ENCODE measurements at places on chromosomes 11 and 22.

DNA sequence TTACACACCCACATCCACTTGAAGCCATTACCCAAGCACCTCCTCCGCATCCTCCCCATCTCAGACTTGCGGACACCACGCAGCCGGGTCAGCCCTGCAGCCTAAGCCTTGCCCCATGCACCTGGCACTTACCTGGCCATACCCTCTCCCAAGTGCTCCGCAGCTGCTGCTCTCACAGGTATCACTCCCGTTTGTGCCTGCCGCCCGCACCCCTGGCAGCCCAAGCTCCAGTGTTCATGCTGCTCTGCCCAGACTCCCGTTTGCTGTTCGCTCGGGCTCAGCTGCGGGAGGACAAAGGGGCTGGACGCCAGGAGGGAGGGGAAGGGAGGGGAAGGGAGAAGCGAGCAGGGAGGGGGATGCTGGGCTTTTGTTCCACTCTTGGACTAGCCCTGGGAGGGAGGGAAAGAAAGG lies at the start of gene KLHL35:
Gene KLHL35 (minus strand): TSS at position 293 of the 411 bp plus-strand sequence. CDS start 2,574 bp downstream, outside the sequence.
- DNase-seq = no peak

- DNase-seq = no peak
Measured at GRCh38 chr11:15937601-15938120, 418.7 kb downstream of the SOX6 start.

DNA sequence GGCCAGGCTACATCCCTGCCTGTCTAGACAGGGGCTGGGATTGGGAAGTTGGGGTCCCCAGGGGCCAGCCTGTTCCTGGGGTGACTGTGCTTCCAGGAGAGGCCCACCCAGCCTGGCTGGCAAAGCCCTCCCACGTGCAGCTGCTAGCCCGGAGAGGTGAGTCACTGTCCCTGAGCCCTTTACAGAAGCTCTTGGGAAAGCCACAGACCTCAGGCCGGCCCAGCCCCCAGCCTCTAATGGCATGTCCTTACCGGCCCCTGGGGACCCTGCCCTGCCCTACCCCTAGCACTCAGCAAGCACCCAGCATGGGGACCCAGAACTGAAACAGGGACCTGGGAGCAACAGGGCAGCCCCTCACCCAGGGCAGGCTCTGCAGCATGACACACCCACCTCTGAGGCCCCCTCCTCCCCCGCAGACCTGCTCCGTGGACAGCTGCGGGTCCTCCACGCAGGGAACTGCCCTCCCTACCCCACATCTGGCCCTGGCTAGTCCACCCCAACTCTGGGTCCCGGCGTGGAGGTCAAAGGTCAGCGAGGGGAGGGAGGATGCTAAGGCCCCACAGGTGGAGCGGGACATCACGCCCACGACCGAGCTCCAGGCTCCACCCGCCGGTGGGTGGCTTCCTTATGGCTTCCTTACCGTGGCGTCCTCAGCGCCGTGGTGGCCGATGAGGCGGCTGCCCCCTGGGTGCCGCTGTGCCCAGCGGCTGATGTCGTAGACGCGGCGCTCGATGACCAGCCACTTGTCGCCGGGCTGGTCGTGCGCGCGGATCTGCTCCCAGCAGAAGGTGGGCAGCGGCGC lies 615 bp downstream of the FADS3 start:
- DNase-seq = peak; percentile 35

DNA sequence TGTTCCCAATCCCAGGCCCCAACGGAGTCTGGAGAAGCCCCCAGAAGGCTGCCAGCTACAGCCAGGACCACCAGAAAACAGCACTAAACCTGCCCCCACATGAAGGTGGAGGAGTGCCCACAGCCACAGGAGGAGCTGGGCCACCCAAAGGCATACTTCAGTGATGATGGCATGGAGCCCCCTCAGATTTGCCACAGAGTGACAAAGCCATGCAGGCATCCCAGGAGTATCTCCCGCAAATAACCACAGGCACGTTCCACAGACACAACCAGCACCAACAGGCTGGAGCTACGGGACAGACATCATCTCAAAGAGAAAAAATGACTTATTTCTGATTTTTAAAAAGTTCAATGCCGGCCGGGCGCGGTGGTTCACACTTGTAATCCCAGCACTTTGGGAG lies 10.6 kb downstream of the CARS1 start:
- DNase-seq = no peak

DNA sequence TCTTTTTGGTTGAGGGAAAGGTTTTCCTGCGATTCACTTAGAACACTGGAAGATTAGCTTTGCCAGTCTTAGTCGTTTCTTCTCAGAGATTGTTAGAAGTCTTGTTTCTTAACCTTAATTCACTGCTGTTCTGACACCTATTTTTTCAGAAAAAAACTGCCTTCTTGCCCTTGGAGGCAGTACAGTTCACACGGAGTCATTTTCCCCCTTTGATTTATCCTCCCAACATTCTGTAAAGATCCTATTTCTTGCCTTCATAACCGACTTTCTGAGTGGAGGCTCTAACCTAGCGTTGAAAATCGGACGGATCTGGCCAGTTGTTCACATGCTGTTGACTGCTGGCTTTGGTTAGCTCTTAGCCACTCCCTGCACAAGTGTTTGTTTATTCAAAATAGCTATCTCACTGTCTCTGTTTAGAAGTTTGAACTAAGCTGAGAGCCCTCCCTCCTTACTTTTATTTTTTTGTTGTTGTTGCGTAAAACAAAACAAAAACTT lies 737 bp downstream of the BCL2L13 start:
- DNase-seq = peak; percentile 82

- no peak for DNase-seq
Measured at GRCh38 chr22:19709063-19709769, 5.1 kb upstream of the SEPTIN5 start.

DNA sequence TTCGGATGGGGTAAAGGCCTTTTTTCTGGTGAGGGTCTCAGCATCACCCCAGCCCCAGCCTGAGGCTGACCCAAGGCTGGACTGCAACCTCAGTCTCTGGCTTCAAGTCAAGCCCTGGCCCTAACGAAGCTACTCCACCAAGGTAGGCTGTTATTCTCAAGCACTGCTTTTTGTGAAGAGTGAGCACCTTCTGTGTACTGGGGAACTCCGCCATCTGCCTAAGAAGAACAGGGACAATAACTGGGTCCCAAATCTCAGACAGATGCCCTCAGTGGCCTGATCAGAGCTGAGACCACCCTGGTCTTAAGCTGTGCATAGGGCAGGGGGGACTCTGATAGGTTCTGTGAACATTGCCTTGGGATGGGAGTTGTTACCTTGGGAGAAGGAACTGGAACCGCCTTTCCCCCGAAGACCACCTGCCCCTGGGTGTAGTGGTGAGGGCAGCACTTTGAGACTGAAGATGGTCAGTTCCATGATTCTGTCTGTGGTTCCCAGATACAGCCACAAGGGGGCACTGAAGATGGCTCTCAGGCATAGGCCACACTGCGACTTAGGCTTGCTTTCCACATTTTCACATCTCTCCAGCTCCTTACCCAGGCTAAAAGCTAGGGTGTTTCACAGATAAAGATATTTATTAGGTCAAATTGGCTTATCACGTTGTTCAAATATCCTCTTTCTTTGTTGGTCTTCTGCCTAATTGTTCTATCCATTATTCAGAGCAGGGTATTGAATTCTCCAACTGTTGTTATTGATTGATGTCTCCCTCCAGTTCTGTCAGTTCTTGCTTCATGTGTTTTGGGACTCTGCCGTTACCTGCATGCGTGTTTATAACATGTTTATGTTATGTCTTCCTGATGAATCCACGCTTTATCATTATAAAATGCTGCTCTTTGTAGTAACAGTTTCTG lies 11.8 kb upstream of the UVRAG start:
- DNase-seq = peak; percentile 82

DNA sequence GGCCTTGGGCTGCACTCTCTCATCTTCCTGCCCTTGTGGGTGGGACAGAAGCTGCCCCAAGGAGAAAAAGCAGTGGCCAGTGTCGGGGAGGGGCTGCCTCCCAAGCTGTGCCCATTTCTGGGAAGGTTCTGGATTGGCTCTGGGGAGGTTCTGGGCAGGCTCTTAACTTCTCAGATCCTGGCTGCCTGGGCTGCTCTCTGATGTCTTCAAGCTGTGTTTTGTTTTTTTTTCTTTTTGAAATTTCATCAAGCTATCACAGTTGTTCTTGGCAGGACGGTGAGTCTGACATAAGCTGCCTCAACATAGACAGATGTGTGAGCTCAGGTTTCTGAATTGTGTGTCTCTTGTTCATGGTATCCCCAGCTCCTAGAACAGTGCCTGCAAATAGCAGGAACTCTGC lies 1032.0 kb downstream of the BRD1 start:
- DNase-seq = no peak

GRCh38 chr11:45096636-45097035 lies 49.8 kb upstream of the PRDM11 start:
- DNase-seq = no peak

GRCh38 chr22:35064664-35065063 lies 1.3 kb upstream of the ISX start:
- no peak for DNase-seq

DNA sequence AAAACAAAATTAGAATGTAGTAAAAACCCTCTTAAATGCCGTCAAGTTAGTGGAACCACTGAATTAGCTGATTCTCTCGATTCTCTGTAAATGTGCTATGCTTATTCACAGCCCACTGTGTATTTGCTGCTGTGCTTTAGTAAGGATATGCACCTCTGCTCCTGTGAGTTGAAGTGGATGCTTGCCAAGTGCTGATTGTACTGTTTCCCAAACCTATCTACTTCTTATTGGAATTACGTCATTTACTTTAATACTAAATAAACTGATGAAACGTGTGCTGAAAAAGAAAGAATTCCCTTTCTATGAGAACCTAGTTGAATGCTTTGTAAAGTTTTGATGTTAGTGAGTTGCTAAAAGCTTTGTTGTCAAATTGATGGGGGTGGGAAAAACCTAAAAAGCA lies 158.4 kb downstream of the LRRC4C start:
- DNase-seq = no peak

DNA sequence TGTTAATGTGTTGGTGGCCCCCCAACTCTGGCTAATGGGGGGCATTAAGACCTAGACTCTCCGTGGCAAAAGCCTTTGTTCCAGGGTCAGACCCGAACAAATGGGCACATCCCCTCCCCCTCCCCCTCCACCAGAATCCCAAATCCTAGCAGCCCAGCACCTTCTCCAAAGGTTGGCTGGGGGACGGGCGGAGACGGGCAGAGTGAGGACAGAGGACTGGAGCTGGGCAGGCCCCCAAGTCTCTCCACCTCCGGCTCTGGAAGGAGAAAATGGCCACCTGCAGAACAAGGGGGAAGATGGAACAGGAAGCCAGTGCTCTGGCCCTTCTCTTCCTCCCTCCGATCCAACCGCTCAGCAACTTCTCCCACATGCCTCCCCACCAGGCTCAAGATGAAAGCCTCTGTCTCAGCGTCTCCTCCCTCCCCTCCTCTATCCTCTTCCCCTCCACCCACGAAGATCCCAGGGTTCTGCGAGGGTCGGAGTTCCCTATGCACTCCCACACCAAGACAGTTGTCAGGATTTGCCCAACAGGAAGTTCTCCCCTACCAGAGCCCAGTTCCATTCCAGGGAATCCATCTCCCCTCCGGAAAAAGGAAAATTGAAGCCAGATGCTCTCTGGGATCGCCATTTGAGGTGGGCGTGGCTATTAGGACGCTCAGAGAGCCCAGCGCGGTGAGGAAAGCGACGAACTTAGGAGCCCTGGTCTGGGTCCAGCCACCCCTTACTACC lies 20.1 kb downstream of the ADA2 start:
- DNase-seq = no peak

GRCh38 chr22:43867839-43868635 lies 5.7 kb upstream of the SULT4A1 start:
- DNase-seq = peak; percentile 36

DNA sequence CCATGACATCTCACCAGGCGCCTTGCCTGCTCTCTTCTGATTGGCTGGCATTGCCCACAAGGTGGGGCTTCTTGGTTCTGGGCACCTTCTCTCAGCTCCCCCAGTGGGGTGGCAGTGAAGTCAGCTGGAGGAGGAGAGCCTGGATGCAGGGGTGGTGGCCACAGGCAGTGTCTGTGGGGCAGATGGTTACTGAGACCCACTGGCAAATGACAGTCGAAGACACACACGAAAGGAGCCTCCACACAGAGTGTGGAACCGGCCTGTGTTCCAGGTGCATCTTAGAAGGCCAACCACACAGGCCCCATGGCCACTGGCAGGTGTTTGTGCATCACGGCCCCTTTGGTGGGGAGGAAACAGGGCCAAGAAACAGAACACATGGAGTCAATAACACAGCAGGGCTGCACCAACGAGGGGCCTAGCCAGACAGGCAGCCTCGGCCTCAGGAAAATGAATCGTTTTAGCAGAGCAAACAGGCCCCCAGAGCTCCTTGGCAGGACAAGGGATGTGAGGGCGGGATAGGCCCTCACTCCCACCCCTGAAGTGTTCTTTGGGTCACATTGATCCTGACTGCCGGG lies 683.4 kb downstream of the TBC1D22A start:
- no peak for DNase-seq

- peak; percentile 44 for DNase-seq
Measured at GRCh38 chr11:104609311-104610085, 288.8 kb downstream of the CASP12 start.

DNA sequence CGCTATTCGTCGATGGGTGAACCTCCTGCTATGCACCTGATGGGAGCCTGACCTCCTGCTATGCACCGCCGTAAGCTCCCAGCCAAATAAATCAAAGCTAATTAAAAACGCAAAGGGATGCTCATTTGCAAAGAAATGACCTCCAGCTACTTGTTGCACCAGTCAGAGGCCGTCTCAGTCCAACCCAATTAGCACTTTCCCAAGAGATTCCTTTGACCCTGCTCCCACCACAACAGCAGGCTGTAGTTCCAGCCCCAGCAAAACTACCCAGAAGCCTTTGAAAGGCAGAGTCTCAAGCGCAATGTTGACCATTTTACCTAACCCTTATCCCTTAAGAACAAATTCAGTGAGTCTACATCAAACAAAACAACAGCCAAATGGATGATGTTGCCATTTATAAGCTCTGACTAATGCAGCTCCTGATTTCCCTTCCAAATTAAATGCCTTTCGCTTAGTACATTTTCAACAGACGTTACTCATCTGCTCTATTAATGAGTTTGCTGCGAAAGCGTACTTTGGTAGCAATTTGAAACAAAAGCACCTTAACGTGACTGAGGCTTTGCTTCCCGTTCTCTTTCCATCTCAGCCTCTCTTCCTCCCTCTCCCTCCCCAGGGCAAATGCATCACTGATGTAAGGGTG lies 17.2 kb upstream of the BSX start:
- DNase-seq = no peak

DNA sequence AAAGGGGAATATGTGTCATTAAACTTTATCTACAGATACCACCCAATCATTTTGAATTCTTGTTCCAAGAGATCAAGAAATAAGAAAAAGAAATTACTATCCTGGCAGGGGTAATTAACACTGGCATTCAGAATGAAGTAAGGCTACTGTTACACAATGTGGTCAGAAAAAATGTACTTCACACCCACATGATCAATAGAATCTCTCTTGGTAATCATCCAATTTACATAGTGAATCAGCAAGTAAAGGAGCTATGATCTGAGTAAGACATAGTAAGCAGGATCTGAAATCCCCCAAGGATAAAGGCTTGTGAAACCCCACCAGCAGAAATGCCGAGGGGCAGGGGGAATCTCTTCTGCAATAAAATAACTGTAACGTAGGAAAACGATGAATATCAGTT lies 466.5 kb downstream of the FAM181B start:
- no peak for DNase-seq

- no peak for DNase-seq
Measured at GRCh38 chr11:7416080-7416479, 69.2 kb upstream of the OLFML1 start.

GRCh38 chr11:33412241-33412640 lies 155.1 kb downstream of the HIPK3 start:
- DNase-seq = no peak
